WTC11 (cell line): ENCODE measurements at places on chromosomes 11 and 22. TPM values are rescaled to one million over a fixed set of nuclear protein-coding genes. Genes with fewer than 3 reads are reported as not detected.

DNA sequence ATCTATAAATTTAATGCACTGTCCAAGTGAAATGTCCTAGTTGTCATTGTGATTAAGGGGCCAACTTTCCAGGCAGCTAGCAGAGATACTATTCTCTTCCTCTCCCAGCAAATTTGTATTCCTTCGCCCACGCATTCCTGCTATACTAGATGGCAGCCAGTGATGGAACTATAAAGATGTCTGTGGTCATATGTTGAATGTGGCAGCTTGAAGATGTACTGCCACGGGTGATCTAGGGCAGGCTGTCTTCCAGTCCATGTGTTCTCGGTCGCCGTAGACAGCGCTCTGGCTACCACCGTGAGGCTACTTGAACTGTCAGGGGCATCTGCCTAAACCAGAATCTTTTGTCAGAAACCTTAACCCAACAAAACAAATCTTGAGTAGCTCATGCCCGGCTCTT lies 8.3 kb upstream of the SIDT2 start:
- DNase-seq, result no peak

DNA sequence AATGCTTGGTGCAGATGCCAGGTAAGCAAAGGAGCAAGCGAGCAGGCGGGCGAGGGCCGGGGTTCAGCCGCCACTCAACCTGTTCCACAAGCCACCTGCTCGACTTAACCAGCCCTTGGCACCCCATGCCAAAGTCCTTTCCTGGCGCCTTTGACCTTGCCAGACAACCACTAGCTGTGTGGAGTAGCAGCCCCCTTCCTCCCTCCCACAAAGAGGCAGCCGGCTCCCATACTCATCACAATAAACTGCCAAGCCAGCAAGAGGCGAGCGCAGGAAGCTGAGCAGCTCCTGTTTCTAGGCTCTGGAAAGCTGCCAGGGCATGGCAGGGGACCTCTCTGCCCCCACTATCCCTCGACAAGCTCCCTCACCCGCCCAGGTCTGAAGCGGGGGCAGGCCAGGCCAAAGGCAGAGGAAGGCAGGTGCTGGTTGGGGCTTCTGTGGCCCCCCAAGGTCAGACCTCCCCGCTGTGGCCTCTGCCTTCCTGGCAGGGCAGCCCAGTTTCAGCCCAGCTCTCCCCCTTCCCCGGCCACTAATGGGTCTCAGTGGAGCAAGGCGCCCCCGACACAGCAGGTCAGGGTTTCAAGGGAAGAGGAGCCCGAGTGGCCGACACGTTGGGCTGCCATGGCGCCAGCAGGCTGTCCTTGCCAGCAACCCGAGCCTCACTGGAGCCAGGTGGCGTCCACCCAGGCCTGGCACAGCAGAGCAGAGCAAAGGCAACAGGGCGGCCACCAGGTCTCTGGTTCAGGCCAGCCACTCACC lies 15.3 kb downstream of the MACROD1 start:
- no peak for DNase-seq

DNA sequence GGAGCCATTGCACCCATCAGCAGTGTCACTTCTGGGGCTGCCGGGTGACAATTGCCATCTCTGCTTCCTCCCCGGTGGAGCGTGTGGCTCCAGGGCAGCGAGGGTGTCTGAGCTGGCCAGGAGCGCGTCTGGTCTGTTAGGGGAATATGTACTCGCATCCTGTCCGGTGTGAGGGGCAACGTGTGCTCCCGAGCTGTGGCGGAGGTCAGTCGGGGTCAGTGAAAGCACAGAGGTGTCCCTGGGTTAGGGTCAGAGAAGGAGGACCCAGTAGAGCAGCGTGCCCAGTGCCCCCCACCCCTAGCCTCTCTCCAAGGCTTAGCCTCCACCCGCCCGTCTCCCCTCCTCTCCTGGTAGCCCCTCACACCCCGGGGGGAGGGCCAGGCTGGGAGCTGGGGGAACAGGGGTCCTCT lies 1.5 kb downstream of the CLCF1 start:
- no peak for DNase-seq

DNA sequence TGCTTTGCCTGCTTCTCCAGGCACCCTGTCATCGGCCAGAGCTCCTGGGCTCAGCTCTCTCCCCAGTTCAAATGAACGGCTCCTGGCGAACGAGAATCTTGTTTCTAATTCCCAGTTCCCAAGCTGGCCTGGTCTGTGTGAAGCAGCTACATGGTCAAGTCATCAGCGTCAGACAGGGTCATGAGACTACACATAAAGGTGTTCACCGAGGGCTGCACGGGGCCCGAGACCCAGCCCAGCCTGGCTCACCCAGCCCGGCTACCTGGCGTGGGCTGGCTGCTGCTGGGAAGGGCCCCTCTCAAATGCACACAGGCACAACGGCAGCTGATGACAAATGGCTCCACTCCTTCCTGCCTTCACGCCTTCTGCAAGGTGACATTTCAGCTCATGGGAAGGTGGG lies 14.6 kb upstream of the CELSR1 start:
- no peak for DNase-seq

- DNase-seq, result no peak
Observed at GRCh38 chr11:29029452-29029851, 921.3 kb downstream of the METTL15 start.

ARHGAP8 gene
- 50.5 to 61.4 TPM (median 58.0 TPM) in 3 replicates for total RNA-seq

DNA sequence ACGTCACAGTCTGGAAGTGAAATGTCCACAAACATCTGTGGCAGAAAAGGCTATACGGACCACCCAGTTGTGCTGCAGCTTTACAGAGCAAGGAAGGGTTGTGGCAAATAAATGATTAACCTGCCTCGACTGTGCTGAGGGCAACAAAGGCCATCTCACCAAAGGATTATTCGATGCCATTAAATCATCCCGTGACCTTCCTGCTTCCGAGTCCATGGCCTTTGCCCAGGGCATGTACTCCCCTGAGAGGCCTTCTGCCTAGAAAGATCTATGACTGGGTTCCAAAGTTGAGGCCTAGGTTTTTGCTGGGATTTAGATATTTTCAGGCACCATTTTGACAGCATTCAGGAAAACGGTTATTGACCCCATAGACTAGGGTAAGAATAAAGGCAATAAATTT lies 9.2 kb downstream of the CDPF1 start:
- no peak for DNase-seq

DNA sequence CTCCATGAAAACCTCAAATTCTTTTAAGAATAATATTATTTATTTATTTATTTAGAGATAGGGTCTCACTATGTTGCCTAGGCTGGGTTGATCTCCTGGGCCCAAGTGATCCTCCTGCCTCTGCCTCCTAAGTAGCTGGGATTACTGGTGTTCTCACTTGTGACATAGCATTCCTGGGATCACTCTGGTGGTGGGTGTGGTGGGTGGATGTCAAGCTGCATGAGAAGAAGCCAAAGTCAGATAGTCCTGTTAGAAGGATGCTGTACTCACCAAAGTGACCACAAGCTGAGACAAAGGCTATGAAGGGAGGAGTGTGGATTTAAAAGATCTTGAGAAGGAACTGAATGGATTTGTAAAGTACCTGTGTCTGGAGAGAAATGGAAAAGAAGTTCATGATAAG lies 87.9 kb upstream of the SPON1 start:
- DNase-seq, result no peak

- no peak for DNase-seq
Observed at GRCh38 chr11:14093065-14093464, 130.5 kb downstream of the SPON1 start.

LMNTD2 gene
- total RNA-seq, result 4.0 to 6.0 TPM (median 5.9 TPM) in 3 replicates

EFCAB6 gene
- total RNA-seq, result 0.25 to 0.94 TPM (median 0.41 TPM) in 3 replicates

DNA sequence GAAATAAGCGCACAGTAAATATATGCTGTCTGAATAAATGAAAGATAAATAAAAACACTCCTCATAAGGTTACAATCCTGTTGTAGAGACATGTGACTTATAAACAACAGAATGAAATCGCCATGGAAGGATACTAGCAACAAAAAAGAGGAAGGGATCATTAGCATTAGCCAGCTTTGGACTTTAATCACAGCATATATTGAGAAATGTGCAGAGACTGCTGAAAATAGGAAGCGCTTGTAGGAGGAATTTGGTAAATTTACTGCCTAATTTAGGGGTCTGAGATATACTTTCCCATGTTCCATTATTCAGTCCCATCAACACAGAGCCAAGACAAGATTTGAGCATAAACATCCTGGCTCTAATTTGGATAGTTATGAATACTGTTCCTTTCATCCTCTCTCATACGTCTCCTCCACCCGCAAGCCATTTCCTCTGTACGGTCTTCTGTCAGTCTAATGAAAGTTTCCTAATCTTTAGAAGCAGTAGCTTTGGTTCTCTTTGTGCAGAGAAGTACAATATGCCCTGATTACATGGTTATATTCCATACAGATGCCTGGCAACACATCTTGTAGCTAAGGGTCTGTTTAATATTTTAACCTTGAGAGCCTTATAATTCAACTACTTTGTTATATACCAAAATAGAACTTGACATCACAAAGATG lies 37.1 kb upstream of the AKIP1 start:
- DNase-seq, result no peak

RIC3 gene
- 15.0 to 17.6 TPM (median 15.7 TPM) in 3 replicates for total RNA-seq

GRCh38 chr22:23237201-23237798 lies 57.0 kb downstream of the BCR start:
- DNase-seq, result peak; percentile 62

- DNase-seq, result peak; percentile 35
Observed at GRCh38 chr11:10455637-10456487, 798 bp downstream of the AMPD3 start.

DNA sequence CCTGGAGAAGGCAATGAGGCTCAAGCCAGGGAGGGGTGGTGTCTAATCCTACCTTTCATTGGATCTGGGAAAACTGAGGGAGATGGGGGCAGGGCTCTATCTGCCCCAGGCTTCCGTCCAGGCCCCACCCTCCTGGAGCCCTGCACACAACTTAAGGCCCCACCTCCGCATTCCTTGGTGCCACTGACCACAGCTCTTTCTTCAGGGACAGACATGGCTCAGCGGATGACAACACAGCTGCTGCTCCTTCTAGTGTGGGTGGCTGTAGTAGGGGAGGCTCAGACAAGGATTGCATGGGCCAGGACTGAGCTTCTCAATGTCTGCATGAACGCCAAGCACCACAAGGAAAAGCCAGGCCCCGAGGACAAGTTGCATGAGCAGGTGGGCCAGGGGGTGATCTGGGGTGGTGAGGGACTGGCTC lies at the start of gene FOLR1:
TSS of gene FOLR1 (plus strand) at position 180 of the 421 bp plus-strand sequence. CDS start at position 214, 34 bp downstream.
- peak; percentile 41 for DNase-seq

- DNase-seq, result no peak
Observed at GRCh38 chr11:45881708-45882368, 3.6 kb upstream of the MAPK8IP1 start.

DNA sequence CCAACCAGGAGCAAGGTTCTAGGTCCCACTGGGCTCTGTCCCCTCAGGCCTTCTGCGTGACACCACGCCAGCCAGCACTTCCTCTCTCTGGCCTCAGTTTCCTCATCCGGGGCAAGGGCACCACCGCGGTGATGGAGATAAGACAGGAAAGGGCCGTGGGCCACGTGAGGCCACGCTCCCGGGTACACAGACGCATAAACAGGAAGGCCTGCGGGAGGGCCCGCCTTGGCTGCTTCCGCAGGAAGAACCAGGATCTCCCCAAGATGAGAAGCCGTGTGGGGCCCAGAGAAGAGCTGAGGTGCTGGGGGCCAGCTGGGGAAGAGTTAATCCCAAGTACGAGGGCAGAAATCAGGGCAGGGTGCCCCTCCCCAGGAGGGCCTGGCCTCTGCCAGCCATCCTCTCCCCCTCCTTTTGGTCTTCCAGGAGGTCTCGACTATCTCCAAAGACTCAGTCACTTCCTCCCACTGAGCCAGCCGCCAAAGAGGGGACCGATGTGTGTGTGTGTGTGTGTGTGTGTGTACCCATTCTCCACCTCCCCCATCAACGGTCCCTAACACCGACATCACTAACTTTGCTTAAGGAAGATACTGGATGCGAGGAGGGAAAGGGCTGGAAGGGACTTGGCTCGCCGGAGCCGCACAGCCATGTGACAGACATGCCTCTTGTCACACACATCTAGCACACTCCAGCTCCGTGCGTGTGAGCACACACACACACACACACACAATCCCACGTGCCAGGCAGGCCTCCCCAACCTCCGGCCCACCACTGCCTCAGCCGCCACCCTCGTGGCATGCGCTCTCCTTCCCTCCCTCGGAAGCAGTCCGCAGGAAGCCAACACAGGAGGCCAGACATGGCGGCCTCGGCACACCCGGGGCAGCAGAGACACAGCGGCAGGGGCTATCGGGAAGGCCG lies 1.4 kb downstream of the MFNG start:
- no peak for DNase-seq

KIRREL3 gene
- 0.59 to 1.1 TPM (median 0.76 TPM) in 3 replicates for total RNA-seq

GRCh38 chr22:47996446-47996857 lies 1234.0 kb downstream of the TBC1D22A start:
- DNase-seq, result no peak

DNA sequence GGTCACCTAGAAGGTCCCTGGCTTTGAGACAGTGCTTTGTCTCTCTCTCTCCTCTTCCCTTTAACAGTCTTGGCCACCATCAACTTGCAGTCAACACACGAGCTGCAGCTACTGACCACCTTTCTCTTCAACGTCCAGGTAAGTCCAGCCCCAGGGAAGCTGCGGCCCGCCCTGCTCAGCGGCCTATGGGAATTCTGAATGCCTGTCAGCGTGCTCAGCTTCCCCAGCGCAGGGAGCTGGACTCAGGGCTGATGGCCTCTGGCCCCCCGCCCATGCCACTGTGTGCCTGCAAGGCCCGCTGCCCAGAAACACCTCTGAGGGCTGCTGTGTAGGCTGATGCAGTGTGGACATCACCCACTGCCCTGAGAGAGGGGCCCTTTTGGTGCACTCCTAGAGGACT lies 32.5 kb downstream of the GLB1L2 start:
- no peak for DNase-seq

C11orf91 gene
- 0.22 TPM in 1 of 3 replicates, not detected in the others for total RNA-seq

DNA sequence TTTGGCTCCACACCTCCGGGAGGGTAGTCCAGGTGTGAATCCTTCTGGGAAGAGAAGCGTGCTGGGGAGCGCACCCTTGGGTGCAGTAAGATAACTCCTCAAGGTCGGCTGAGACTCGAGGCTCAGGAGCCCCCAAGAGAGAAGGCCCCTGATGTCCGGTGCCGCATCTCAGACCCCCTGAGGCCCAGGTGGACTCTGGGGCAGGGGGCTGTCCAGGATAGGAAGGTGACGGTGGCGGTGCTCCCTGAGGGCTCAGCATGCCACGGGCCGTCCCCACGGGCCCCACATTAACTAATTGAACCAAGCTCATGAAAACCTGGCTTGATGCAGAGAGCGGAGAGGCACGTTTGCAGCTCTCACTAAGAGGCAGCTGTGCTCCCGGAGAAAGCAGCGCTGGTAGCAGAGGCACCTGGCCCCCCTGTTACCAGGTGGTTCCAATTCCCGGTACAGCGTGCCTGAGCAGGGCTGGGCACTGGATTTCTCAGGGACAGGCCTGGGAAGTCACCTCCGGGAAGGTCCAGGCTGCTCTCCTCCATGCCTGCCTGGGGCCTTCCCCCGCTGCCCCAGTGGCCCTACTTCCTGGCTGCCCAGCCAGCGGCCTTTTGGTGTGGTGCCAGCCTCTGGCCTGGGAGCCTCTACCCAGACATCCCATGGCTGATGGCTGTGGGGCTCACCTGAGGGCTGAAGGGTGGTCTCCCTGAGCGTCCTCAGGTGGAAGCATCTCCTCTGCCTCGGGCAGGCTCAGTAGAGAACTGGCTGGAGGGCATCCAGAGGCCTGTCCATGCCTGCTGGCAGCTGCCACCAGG lies 1.1 kb downstream of the KCNQ1 start:
- no peak for DNase-seq

THY1 gene
- total RNA-seq, result 325 to 376 TPM (median 365 TPM) in 3 replicates
